ENCODE measurements at places on chromosomes 4 and X.

DNA sequence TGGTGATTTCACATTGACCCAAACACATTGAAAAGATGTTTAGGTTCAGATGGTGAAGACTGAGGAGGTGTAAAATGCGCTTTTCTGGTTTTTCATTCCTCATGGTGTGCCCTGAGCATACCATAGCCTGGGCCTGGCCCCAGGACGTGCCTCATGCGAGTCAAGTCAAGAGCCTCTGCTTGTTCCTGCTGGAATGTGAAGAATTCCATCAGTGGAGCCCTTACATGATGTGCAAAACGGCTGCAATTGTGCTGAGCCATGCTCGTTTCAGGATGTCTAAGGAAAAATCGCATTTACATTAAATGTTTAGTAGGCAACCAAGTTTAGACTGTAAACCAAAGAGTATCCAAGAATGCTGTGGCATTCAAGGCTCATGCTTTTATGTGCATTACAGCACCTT, 34.9 kb downstream of the GYG2 start:
- no peak for DNase-seq

- no peak for DNase-seq
These were observed 23.8 kb downstream of the FLNA start for GRCh38 chrX:154350429-154351182.

GRCh38 chr4:3062471-3062870, 11.9 kb downstream of the HTT-AS start:
- no peak for DNase-seq

DNA sequence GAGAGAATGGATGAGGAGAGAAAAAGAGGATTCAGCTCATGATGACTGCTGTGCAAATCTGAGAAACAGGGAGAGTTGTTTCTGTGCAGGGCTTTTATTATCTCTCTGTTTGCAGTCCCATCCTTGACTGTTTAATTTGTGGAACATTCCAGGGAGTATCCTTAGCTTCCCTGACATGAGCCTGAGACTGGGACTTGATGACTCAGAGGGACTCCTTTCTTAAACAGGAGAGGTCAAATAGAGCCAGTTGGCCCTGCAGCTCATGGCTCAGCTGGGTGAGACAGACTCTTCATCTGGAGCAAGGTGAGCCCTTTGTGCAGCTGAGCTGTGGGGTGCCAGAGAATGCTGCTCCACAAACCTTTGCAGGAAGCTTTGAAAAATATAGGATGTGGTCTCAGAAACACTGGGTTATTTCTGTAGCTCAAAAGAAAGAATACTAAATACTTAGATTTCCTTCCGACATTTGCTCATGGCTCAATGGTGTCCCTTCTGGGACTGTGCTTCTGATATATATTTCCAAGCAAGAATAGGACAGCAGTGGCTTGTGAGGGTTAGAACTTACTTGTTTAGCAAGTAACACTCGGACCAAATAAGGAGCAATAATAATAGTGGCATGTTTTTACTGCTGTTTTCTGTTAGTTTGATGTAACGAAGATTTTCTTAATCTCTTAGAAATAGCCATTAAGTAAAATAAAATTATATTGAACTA, 14.5 kb downstream of the ARHGAP24 start:
- DNase-seq, result no peak

DNA sequence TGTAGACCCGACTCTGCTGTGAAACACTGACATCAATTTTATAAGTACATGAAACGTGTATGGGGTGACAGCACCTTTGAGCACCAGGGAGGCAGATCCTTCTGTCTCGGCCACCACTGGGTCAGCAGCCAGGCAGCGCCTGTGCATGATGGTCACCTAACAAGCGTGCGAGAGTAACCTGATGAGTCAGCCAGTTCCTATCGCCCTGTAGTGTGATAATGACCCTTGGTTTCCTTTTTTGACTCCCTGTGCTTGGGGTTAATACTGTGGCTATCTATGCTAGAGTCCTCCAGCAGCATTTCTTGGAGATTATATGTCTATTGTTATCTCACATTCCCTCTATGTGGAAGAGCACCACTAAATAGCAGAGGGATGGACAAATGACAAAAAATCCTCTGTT, 101.6 kb downstream of the NPNT start:
- DNase-seq, result no peak

DNA sequence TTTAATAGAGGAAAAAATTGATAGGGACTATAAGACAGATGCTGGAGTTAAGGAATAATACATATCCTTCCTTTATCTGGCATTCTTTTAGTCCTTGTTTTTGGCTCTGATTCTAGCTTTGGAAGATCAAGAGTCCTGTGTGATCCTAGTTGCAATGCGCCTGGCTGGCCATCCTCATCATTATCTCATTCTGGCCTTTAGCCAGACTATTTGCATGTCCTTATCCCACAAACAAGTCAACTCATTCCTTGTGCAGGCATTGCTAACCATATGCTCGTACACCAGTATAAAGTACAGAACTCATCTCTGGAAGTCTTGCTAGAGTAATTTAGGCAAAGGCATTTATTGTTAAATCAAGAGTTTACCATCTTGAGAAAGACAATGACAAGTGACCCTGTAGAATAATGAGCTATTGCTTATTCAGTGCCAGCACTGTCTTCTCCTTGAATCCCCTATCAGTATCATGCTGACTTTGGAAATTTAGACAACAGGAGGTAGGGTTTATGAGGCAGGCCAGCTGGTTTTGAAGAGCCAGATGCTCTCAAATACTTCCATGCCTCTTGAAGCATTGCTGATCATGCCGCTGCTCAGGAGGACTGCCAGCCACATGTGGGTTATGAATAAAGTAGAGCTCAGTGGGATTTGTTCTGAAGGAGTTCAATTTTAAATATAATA, 1730.3 kb upstream of the TENM3 start:
- DNase-seq, result no peak

- DNase-seq, result peak; percentile 75
These were observed 36.2 kb downstream of the ARHGAP10 start for GRCh38 chr4:147768113-147768512.

DNA sequence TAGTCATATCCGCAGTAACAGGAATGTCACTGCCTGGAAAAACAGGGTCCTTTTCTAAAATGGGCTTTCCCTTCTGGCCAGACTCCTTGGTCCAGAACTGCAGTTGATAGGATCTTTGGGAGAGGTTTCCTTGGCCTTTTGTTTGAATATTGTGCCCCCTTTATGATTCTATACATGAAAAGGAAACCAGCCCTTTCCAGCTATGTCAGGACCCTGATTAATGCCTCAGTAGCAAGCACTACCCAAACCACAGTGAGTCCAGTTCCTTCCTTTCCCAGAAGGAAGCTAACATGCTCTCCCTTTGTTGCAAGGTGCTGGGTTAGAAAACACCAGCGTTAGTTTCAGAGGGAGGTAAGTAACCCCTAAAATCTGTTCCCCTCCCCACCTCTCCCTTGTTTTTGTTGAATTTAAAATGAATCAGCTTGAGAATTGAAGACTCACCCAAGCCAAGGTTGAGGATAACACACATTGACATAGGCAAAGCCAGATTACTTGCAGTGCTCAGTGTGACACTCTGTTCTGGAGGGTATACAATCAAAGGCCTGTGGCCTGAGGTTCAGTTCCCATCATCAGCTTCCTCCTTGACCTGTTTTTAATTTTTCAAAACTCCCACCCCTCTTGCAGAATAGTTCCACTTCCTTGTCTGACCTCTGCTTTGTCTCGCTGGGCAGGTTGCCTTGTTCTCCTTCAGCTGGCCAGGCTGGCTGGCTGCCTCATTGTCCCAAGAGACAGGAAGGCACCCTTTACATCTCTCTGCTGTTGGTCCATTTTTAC, 87.6 kb upstream of the PLAC1 start:
- DNase-seq, result no peak

GRCh38 chr4:38266616-38267015, 306.4 kb downstream of the PTTG2 start:
- no peak for DNase-seq

- no peak for DNase-seq
These were observed 686.1 kb downstream of the GLUD2 start for GRCh38 chrX:121733514-121733913.

DNA sequence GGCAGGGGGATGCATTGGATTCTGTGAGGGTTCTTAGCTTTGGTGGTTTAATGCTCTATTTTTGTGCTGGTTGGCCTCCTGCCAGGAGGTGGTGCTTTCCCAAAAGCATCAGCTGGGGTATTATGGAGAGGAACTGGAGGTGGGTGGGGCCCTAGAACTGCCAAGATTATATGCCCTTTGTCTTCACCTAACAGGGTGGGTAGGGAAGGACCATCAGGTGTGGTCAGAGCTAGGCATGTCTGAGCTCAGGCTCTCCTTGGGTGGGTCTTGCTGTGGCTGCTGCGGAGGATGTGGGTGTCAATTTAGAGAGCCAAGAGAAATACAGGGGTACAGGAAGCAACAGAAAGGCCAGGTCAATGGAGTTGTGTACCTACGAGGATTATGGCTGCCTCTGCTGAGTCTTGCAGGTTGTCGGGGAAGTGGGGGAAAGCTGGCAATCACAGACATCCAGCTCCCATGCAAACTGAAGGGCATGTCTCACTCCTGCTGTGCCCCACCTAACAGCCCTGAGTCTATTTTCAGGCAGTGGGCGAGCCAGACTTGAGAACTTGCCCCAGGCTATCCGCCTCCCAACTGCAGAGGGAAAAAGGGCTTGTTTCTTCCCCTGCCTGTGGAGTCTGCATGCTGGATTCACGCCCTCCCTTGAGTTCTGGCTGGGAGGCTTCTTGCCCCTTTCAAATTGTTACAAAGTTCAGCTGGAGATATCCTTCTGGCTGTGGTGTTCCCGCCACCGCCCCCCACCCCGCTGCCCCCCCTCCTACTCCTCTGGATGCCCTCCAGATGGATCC, 212.0 kb downstream of the COMMD8 start:
- no peak for DNase-seq

- DNase-seq, result no peak
These were observed 112.2 kb downstream of the ZAR1 start for GRCh38 chr4:48602222-48602621.

DNA sequence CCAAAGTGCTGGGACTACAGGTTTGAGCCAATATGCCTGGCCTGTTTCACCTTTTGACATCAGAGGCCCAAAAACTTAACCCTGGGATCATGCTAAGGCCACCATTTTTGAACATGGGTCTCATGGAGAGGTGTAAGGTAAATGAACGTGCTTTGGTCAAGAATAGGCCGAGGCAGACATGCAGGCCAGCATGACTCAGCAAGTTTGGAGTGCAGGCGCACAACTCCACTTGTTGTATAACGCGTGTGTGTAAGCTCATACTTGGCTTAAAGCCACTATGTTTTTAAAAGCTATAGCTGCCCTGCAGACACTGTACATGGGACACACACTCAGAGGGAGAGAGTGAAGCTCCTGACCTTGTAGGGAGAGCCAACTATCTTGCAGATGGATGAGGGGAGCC, 43.8 kb upstream of the HPSE start:
- DNase-seq, result no peak

DNA sequence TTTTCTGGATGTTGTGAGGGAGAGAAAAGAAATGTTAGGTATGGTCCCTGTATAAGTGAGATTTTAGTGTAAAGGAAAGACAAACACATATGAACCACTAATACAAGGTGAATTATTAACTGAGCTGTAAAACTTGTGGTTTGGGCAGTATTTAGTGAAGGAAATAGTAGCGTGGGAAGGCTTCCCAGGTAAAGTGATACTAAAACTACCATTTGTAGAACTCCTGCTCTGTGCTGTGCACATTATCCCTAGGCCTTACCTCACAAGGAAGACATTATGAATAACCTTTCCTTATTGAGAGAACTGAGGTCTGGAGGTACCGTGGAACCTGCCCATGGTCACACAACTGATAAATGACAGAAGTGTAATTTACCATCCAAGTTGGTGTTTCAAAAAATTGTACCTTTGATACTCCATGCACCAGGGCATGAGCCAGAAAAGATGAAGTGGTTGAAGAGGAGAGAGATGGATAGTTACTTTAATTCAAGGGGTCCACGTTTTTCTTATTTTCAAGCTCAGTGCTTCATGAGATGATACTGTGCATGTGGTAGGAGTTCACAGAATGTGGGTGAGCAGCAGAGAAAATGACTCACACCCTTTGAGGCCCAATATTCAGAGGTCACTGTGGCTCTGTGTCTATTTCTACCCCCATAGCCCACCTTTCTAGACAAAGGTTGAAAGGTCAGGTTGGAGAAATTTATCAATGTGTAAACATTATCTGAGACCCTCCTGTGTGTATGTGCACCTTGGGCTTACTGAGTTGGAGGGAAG, 2.6 kb upstream of the VSIG4 start:
- no peak for DNase-seq

- no peak for DNase-seq
These were observed 20.4 kb upstream of the FBXW7 start for GRCh38 chr4:152556283-152556682.

GRCh38 chrX:124103966-124104365, 142.5 kb downstream of the STAG2 start:
- DNase-seq, result no peak

DNA sequence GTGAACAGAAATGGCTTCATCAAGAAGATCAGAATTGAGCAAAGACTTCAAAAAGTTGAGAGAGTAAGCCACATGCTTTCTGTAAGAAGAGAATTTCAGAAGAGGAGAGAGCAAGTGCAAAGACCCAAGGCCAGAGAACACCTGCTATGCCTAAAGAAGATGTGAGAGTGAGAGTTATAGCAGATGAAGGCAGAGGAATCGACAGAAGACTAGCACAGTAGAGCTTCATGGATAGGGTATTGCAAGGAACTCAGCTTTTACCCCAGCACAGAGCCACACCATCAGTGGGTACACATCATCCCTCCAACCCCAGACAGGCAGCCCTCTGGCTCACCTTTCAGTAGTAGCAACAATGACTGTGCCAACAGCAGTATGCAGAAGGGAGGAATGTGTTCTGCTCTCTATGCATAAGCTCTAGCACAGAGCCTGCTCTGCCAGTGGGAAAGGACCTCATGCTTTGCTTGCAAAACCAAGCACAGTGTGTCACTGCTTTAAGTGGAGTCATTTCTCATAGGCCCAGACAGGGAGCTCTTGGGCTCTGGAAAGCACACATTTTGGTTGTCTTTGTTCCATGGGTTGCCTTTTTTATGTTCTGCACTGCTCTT, 318.6 kb downstream of the NAF1 start:
- DNase-seq, result no peak

DNA sequence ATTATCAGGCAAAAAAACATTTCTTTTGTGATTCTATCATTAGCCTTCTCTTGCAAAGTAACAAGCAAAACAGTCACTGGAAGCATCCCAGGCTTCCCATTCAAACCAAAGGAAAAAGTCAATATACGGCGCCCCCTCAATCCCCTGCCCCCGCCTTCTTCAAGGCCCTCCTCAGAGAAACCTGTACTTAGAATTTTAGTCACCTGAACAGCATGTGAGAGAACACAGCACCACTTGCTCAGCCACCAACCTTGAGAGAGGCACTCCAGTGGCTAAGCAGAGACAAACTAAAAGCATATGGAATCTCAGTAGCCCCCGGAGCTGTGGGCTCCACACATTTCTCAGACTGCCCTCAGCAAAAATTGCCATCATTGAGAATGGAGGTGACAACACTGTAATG, 25.2 kb downstream of the LEF1 start:
- DNase-seq, result no peak

- DNase-seq, result peak; percentile 38
These were observed 49.2 kb upstream of the TLR2 start for GRCh38 chr4:153634738-153635353.

GRCh38 chr4:98399915-98400314, 138.7 kb downstream of the RAP1GDS1 start:
- no peak for DNase-seq
